CD4-positive, alpha-beta T cell treated with Interferon alpha-2 for 1 hour (primary cell): ENCODE measurements at places on chromosomes 13 and 19.

DNA sequence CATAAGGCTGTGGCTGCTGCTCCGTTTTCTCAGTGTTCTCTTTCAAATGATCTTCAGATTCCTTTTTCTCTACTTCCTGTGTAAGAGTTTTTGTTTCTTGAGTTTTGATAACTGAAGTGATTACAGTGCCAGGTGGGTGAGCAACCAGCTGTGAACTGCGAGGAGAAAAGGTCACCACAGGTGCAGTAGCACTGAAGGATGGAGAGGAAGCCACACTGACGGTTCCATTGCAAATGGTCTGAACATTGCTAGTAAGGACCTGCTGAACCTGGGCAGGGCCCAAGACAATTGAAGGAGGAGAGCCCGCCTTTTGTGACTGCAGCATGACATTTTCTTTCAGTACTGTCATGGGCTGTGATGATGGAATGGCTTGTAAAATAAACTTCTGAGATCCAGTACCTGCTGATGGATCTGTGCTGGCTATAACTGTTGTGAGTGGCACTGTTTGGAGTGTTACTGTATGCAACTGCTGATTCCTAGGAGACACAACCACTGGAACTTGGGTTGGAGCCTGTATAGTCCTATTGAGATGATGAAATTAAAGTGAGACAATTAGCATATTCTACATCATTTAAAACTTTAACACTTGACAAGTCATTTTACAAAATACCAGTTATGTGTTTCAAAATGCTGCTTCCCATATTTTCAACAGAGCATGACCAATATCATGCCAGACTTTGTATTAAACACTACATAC lies 85.5 kb downstream of the ELF1 start:
- peak; percentile 20 for DNase-seq

GRCh38 chr13:100666124-100666523 lies 8.5 kb downstream of the TMTC4 start:
- DNase-seq = no peak

DNA sequence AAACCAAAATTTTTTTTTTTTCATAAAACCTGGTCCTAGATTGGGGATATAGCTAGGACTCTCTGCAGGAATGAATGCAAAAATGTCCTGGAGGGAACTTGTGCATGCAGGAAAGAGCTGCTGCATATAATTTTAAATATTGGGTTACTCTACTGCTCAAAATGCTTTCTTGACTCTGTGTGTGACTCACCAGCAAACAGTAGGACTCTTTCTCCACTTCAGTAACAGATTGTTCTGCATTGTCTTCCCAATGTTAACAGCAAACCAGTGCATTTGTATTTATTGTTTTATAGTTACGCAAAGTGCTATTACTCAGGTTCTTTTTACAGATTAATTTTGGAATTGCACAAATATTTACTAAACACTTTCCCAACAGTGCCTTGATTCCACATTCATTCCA lies 163.7 kb upstream of the KL start:
- no peak for DNase-seq

DNA sequence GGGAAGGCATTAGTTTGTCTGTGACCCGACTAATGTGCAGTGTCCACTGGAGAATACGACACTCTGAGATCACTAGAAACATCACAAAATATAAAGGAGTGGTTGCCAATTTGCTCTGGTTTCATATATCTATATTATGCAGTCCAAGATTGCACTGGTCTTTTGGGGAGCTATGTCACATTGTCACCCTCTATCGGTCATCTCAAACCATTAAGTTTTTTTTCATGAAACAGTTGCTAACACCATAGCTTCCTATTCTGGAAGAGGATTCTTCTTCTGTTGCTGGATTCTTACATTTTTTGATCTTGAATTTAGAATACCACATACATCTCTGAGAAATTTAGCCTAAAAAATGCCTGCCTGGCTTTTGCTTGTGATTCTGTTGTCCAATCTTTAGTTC lies 168.6 kb downstream of the LACC1 start:
- no peak for DNase-seq

DNA sequence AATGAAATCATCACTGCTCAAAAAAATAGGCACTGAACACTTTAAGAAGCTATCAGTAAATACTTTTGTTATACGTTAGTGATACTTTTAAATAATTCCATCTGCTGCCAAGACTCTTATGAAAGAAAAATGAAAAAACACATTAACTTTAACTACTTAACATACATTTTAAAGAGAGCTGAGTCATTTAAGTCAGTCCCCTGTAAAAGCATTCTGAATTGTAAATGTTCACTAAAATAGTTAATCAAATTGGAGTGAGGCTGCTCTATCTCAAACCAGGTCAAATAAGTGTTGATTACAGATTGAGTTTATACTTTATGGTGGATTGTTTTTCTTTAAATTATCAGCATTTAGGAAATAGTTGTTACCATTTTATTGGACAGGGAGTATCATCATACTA lies 274.2 kb downstream of the MYO16 start:
- no peak for DNase-seq

- DNase-seq = no peak
Measured at GRCh38 chr19:6828306-6828697, 55.8 kb downstream of the VAV1 start.
